ENCODE measurements at places on chromosomes 2 and 18.

DNA sequence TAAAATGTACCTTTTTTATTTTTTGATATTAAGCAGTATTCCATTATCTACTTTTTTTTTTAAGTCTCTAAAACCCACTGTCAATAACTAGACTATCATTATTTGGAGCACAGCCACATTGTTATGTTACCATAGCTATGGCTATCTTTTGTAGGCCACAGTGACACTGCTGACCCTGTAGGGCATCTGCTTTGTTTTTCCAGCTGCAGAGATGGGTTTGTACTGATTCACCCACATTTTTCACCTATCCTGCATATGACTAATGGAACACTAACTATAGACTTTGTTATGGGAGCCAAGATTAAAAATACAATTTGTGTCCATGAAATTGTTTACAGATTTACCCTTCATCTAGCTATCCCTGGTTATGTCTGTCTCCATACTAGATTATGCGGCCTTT, 21.6 kb upstream of the OTX1 start:
- no peak for DNase-seq

DNA sequence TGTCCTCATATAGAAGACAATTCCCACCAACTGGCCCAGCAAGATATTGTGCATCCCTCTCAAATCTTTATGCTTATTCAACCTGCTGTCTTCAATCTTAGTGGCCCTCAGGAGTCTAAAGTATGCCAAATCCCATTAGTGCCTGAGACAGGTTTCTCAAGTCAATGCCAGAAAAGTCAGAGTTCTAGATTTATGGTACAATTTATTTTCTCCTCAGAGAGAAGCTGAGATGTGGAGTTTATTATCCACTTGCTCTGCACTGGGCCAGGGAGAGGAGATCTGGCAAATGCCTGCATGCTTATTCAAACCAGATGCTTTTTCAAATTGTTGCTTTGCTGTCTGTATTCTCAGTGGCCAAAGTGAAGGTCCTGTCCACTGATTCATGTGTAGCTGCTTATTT, 825.2 kb downstream of the METTL4 start:
- DNase-seq: no peak

DNA sequence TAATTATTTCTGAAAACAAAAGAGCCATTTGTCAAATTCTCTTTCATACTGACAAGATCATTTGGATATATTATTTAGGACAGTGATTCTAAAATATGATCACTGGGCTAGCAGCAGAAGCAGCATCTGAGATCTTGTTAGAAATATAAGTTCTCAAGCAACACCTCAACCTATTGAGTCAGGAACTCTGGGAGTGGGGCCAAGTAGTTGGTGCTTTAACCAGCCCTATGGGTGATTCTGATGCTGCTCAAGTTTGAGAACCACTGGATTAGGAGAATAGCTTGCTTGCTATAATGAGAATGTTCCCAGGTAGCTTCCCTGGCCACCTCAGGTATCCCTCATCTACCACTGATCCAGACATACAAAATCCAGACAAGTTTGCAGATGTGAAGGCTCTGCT, 466.9 kb upstream of the CELF4 start:
- no peak for DNase-seq

- no peak for DNase-seq
Observed at GRCh38 chr2:149827585-149828126, 240.1 kb upstream of the MMADHC start.

- DNase-seq: no peak
Observed at GRCh38 chr18:31672628-31673135, 11.7 kb downstream of the B4GALT6 start.

DNA sequence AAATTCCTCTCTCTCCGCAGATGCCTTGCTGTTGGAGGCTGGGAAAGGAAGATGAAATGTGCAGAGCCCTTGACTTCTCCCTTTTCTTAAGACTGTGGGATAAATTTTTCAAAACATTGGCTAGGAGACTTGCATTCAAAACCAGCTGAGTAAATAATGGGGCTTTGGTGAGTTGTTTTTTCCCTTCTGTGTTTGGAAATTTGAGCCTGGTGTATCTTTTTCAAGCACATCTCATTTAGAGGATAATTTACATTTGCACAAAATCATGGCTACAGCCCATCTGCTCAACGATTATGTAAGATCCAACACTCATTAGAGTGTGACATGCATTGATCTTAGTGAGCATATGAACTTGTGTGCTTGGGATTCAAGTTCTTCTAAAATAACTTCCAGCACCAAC, 112.1 kb upstream of the ATP8B1 start:
- DNase-seq: no peak

DNA sequence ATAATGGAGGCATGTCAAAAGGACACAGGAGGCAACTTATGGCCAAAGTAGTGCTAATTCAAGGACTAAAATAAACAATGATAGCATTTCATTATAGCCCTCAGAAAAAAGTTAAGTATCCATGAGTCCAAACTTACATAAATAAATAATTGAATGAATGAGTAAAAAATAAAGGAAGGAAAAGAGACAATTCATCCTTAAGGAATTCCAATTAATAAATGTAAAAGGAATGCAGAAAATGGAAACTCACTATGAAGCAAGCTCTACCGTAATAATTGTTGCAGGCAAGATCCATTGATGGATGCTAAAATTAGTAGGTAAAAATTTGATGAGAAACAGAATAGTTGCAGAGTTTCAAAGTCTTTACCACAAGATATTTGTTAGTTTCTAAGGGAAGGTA, 88.2 kb upstream of the RAPGEF4 start:
- no peak for DNase-seq

DNA sequence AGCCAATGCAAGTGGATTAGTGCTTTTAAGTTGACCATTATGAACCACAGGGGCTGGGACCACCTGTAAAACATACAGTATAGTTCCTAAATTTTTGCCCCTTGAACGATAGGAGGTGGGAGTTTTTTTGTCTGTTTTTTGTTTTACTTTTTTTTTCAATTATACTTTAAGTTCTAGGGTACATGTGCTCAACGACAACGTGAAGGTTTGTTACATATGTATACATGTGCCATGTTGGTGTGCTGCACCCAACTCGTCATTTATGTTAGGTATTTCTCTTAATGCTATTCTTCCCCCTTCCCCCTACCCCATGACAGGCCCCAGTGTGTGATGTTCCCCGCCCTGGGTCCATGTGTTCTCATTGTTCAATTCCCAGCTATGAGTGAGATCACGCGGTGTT, 1797.9 kb upstream of the PIK3C3 start:
- DNase-seq: no peak

DNA sequence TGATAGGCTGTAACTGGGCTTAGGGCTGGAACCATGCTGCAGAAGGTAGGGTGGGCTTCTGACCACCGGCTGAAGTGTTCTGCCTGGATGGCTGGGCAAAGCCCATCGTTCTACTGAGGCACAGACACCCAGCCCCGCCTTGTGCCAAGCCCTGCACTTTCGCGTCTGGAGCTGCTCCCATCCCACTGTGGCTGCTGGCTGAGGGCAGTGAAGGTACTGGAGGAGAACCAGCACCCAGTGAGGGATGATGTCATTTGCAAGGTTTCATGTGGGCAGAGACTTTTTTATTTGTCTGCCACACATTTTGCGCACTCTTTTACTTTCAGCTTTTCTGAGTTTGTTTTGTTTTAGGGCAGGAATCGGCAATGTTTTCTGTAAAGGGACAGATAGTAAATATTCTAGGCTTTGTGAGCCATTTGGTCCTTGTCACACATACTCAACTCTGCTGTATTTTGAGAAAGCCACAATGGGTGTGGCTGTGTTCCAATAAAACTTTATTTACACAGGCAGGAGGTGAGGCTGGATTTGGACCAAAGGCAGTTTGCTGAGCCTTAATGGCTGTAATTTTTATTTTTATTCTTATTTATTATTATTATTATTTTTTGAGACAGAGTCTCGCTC, 85.6 kb downstream of the ASB1 start:
- DNase-seq: no peak

DNA sequence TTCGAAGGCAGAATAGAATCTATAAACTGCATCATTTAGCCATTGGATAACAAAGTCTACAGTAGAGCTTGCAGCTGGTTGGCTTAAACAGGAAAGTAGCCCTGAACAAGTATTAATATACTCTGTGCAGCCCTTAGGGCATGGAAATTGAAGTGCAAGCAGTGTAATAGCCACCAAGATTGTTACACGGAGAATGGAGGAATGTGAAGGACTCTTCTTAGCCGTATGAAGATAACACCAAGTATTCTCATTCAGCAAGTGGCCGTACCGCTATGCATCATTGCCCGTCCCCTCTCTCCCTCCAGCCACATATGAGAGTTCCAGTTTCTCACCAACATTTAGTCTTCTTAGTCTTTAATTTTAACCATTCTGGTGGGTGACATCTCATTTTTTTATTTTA, 40.5 kb downstream of the ANKRD12 start:
- no peak for DNase-seq

GRCh38 chr2:240728827-240729226, 37.2 kb downstream of the AQP12A start:
- no peak for DNase-seq

GRCh38 chr2:45812011-45812500, 160.6 kb downstream of the PRKCE start:
- DNase-seq: no peak

GRCh38 chr2:171910494-171910893, 11.8 kb upstream of the HAT1 start:
- no peak for DNase-seq

- no peak for DNase-seq
Observed at GRCh38 chr18:50011813-50012435, 183.0 kb downstream of the MYO5B start.

- DNase-seq: no peak
Observed at GRCh38 chr18:67478249-67478648, 38.3 kb downstream of the DSEL start.

- DNase-seq: no peak
Observed at GRCh38 chr18:80171054-80171872, 62.2 kb downstream of the ADNP2 start.

DNA sequence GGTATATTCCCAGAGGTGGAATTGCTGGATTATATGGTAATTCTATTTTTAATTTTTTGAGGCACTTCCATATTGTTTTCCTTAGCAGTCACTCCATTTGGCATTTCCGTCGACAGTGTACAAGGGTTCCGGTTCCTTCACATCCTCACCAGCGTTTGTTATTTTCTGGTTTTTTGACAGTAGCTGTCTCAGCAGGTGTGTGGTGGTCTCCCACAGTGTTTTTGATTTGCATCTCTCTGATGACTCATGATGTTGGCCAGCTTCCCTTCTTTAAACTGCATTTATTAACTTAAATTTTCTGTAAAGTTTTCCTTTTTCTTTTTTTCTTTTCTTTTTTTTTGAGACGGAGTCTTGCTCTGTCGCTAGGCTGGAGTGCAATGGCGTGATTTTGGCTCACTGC, 19.7 kb downstream of the SH3BP4 start:
- DNase-seq: no peak

DNA sequence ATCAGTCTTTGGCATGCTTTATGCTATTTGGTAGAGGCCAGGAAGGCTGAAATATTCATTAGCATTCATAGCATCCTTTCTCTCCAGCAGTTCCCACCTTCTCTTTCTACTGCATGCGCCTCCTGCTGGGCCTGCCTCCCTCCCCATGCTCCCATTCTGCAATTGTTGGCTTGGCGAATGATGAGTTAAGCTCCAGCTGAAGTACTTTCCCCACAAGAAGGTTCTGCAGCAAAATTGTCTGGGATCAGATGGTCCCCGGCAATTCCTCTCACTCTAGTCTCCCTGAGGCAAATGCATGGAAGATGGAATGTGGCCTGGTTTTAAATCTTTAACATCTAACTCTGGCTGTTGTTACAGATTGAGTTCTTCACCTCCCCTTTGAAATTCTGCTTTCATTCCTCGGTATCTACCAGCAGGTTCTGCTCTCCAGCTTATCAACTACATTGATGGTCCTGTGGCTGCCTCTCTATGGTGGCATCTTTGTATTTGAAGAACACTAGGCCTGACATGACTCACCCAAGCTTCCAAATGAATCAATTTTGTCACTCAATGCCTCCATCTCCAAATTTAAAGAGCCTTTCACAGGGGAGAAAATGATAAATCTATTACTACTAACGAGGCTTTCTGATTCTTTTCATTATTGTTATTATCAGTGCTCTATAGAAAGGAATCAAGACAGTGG, 55.9 kb downstream of the KCTD18 start:
- DNase-seq: no peak

GRCh38 chr2:195117011-195117410, 540.0 kb upstream of the SLC39A10 start:
- no peak for DNase-seq

- DNase-seq: no peak
Observed at GRCh38 chr2:85737481-85737880, 16.3 kb upstream of the ATOH8 start.

DNA sequence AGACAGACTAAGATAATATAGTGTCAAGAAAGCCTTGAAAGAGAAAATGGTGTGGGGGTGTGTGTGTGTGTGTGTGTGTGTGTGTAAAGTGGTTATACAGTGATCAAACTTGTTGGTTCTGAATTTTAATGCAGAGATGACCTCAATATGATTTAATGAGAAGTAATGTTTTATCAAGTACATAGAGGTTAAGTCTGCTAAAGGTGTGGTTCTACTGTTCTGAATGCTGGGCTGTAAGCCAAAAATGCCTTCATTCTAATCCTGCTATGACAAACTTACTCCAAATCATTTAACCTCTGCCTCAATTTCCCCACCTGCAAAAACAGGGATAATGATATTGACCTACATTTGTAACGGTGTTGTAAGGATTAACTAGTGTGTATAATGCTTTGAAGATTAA, 87.9 kb downstream of the WDPCP start:
- no peak for DNase-seq

- peak; percentile 43 for DNase-seq
Observed at GRCh38 chr2:38959938-38960608, 70.4 kb downstream of the ARHGEF33 start.

DNA sequence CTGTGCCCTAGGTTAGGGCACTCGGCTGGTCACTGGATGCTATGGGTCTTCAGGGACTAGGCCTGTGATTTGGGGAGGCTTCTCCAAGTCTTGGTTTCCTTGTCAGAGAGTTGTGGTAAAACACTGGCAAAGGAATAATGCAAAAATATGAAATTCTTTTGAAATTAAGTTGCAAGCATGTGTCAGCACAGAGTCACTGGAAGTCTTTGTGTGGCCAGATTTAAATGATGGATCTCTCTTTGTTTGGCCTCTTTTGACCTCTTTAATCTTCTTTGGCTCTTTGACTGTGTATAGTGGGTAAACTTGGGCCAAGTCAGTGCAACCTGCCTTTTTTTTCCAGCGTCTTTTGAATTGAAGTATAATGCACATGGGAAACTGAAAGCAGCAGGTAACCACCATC, 12.1 kb downstream of the HK2 start:
- DNase-seq: no peak

GRCh38 chr2:196105951-196106350, 37.3 kb upstream of the DNAH7 start:
- DNase-seq: no peak
